ENCODE measurements at places on chromosomes 3 and 15. TPM values are rescaled to one million over a fixed set of nuclear protein-coding genes. Genes with fewer than 3 reads are reported as not detected.

GOLGA8S gene
- total RNA-seq = 0.35 TPM

PRSS50 gene
- total RNA-seq = 0.13 TPM

LRTM1 gene
- not detected for total RNA-seq

SLITRK3 gene
- total RNA-seq = 0.18 TPM

CTXN2 gene
- not detected for total RNA-seq

PLIN1 gene
- 38.1 TPM for total RNA-seq

TTBK2 gene
- 6.6 TPM for total RNA-seq

- DNase-seq = no peak
These were observed 1.7 kb downstream of the RAB11A start for GRCh38 chr15:65870889-65871533.

DNA sequence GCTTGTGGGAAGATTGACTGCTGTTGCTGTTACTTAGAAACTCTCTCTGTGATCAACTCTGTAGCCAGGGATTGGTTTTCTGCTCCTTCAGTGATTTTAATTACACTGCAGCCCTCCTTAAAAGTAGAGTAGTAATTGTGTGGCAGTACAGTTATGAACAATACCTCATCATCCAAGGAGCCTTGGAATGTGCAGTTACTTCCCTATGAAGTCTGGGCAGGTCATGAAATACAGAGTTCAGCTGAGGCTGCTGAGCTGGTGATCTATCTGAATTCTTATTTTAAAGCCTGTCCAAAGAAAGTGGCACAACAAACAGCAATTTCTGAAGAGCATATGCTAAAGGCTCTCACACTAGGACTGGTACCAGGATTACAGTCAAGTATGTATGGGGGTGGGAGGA lies 37.4 kb upstream of the MRPL3 start:
- DNase-seq = no peak

DNA sequence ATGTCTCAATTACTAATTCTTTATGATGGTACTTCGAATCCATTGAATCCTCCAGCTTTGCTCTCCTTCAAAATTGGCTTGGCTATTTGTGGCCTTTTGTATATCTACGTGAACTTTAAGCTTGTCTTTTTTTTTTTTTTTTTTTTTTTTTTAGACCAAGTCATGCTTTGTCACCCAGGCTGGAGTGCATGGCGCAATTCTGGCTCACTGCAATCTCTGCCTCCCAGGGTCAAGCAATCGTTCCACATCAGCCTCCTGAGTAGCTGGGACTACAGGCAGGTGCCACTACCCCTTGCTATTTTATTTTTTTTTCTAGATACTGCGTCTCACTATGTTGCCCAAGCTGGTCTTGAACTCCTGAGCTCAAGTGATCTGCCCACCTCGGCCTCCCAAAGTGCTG lies 7.7 kb upstream of the DIPK2A start:
- DNase-seq = no peak

- DNase-seq = no peak
These were observed 525.5 kb upstream of the NAALADL2 start for GRCh38 chr3:174333640-174334039.

GRCh38 chr3:67516496-67516895 lies 137.9 kb downstream of the SUCLG2 start:
- peak; percentile 83 for DNase-seq

DNA sequence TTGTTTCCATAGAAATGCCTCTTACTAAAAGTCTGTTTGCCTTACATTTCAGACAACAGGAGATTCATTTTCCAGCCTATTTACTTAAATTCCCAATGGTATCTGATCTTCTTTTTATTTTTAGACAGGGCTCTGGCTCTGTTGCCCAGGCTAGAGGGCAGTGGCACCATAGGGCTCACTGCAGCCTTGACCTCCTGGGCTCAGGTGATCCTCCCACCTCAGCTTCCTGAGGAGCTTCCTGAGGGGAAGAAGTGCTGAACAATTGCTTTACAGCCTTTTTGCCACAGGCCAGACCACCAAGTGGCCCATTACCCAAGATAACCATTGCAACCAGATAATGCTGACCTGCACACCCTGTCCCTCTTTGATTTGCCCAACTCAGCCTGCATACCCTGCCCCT lies 126.3 kb downstream of the PLCH1 start:
- no peak for DNase-seq

GRCh38 chr3:168596175-168596823 lies 500.6 kb upstream of the GOLIM4 start:
- DNase-seq = no peak

GRCh38 chr3:66342717-66343356 lies 122.0 kb downstream of the SLC25A26 start:
- no peak for DNase-seq

- no peak for DNase-seq
These were observed 389.8 kb downstream of the NR2F2 start for GRCh38 chr15:96720251-96720650.

DNA sequence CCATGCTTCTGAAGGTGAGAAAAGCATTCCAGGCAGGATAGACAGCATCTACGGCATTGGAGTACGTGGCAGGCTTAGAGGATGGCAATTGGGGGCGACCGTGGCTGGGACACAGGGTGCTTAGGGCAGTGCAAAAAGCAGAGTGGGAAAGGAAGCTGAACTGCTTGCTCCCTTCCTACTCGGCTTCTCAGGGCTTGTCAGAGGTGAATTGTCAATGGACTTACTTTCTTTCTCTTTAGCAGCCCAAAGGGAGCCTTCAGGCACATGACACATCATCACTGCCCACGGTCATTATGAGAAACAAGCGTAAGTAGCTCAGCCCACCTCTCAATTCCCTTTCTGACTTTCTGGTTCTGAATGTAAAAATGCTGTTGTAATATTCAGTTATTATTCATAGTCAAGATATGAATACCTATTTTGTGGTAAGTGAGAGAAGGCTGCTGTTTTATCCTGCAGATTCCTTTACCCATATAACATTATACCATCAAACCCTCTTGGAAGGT lies 84.3 kb downstream of the KLHL25 start:
- no peak for DNase-seq

DNA sequence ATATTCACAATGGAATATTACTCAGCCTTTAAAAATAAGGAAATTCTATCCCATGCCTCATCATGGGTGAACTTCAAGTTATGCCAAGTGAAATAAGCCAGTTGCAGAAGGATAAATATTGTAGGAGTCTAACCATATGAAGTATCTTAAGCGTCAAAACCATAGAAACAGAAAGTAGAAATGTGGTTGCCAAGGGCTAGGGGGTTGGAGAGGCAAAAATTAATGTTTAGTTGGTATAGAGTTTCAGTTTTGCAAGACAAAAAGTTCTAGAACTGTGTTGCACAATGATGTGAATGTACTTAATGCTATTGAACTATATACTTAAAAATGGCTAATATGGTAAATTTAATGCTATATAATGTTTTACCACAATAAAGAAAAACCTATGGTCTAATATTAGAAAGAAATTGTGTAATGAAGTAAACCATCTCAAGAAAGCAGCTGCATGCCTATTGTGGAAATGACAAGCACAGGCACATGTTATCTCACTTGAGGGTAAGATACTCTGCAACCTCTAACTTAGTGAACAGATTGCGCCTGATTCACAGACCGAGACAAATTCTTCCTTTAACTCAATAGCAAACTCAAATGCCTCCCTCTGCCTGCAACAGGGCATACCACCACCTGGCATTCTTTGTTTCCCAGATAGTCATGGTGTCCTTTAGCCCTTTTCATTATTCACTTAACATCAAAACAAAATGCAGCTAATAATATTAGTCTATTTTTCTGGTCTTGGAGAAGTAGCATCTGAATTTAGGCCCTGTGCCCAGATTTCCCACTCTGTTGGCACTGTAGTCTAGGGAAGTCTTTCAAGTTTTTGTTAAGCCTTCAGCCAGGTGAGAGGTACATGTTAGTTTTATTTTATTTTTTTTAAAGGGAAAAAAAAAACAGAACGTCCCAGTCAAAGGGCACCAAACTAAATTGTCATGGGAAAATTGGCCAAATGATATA lies 80.2 kb upstream of the ACP3 start:
- no peak for DNase-seq

DNA sequence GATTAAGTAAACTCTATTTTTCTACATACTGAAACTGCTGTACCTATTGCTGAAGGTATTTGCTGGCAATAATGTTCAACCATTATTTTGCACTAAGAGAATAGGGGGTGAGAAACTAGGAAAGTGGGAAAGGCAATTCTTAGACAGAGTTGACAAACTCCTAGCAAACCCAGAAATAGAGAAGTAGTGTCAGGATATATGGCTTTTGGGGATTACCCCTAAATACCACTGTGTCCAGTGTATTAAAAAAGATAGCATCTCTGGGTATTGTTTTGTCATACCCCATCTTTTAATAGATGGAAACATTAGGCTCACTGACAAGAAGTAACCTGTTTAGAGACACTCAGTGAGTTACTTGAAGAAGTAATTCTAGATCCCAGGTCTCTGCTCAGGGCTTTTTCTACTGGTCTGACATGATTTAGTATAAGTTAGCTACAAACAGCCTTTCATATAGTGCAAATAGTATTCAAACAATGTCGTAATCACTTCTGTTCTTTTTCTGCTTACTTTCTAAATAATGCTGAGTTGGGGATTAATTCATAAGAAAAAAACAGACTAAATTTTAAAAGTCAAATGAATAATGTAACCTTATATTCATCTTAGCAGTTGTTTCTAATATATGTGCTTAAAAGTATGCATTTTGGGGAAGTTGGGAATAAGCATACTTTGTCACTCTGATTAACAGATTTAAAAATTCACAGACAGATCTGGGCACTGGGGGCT lies 107.2 kb downstream of the IL1RAP start:
- DNase-seq = no peak

DNA sequence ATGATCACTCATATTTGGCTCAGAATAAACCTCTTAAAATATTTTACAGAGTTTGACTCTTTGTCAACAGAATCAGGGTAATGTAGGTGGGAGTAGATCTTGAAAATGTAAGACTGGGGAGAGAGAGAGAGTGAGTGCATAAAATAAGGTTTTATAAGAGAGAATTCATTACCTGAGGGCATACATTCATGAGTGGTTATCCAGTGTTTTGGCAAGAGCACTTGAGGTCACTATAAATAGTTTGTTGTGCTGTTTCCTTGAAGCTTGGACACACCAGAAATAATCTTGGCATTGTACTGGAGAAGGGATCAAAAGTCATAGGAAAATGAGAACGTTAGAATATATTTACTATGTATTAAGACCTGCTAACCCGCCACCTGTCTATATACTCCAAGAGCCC lies 33.4 kb downstream of the SLC28A2 start:
- no peak for DNase-seq

DNA sequence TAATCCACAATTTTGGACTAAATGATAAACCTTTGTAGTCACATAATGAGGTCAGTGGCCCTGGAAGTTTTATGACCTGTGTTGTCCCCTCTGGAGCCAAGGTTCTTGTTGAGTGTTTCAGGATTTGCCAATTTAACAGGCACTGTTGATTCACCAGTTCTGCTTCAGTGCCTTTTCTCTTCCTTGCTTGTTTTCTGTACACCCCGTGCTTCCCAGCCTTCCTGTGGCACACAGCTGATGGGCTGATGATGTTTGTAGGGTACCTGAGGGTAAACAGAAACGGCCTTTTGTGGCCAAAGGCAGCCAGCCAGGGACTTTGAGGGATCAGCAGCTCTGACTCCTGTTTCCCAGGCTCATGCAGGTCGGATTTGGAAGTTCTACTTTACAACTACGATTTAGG lies 13.3 kb downstream of the GYG1 start:
- DNase-seq = no peak

DNA sequence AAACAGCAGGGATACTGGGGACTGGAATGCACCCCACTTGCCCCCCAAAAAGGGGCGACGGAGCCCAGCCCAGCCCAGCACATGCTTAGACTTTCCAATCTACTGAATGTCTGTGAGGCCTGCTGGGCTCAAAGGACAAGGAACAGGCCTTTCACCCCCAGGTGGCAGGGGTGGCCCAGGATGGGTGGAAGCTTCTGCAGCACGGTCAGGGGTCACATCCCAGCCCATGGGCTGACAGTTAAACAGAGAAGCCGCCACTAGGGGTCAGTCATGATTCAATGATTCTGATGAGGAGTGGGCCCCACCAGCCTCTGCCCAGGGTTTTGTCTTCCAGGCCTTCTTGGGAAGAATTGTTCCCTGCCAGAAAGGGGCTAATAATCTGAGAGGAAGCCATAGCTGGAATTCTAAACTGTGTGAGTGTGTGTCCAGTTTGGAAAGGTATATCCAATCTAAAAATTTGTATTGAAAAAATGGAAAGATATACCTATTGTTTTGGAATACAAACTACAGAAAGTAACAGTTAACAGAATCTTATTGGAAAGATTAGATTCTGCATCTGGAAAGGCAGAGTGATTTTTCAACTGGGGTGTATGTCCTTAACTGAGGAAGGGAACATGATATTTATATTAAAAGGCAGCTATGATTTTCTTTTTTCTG lies 2.2 kb downstream of the CHRNB4 start:
- peak; percentile 55 for DNase-seq

- peak; percentile 71 for DNase-seq
These were observed 114.2 kb downstream of the KLF13 start for GRCh38 chr15:31440754-31441311.

GRCh38 chr3:62145086-62145757 lies 228.1 kb downstream of the FEZF2 start:
- DNase-seq = no peak

- no peak for DNase-seq
These were observed 330.3 kb upstream of the CFAP20DC start for GRCh38 chr3:59380146-59380545.
